ENCODE measurements at places on chromosomes 13 and 19. TPM values are rescaled to one million over a fixed set of nuclear protein-coding genes. Genes with fewer than 3 reads are reported as not detected.

Gene ELSPBP1
- not detected for polyA plus RNA-seq

Gene KLC3
- polyA plus RNA-seq = 0.16 TPM

Gene IGFL1
- polyA plus RNA-seq = not detected

Gene MEF2B
- polyA plus RNA-seq = 0.41 TPM

DNA sequence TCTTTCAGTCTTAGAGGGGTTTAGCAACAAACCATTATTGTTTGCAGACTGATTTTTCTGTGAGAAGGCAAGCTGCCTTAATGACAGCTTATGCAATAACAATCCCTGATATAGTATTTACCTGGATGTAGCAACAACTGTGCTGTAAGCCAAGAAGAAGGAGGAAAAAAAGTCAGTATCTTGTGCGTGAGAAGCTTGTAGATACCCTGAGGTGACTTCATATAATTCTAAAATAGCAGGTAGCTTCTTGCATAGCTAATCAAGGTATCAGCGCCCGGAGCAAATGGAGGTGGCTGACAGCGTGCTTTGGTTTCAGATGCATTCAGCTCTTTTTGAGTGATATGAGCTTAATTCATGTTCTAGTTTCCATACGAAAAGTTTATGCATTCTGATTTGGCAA, 309.8 kb downstream of the KLF5 start:
- DNase-seq = no peak

DNA sequence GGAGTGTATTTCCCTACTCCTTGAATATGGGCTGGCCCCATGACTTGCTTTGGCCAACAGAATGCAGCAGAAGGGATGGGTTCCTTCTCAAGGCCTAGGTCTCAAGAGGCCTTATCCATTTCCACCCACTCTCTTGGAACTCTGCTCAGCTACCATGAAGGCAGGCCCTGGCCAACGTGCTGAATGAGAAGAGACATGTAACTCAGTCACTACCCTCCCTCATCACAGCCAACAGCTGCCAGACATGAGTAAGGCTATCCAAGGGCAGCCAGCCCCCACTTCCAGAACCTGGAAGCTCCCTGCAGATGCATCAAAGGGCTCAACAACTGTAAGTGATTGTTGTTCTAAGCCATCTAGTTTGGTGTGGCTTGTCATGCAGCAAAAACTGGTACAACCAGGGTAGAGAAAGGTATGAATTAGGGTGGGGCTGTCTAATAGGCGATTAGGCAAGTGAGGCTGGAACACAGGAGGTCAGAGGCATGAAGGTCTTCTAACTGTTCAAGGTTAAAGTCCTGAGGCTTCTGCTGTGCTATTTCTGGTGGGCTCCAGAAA, 1.4 kb upstream of the RASL11A start:
- no peak for DNase-seq

DNA sequence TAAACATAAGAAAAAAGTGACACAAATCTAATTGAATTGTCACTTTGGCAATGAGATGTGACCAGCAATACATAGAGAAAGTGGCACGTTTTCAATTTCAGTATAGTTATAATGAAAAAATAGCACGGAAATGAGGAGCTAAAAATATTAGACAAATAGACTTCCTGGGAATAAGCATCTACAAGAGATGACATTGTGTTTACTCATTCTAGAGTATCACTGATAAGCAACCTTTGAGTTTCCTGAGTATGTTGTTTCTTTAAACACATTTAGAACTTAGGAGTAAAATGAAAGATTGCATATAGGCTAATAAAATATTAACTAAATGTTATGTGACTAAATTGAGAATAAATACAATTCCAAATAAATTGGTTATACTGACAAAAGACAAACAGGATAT, 207.1 kb upstream of the SLITRK6 start:
- no peak for DNase-seq

GRCh38 chr13:112234131-112234875, 141.9 kb upstream of the SPACA7 start:
- DNase-seq = no peak

DNA sequence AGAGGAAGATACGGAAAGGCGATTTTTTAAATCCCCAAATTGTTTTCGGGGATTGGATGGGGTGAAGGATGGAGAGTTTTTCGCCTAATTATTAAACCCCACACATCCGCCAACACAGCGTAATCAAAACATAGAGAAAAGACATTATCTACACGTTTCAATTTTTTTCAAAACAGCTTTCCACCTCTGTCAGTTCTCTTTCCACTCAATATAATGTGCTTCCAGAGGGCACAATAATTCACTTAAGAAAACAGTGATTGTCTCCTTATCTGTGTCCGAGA, 435 bp upstream of the OBI1 start:
- no peak for DNase-seq

DNA sequence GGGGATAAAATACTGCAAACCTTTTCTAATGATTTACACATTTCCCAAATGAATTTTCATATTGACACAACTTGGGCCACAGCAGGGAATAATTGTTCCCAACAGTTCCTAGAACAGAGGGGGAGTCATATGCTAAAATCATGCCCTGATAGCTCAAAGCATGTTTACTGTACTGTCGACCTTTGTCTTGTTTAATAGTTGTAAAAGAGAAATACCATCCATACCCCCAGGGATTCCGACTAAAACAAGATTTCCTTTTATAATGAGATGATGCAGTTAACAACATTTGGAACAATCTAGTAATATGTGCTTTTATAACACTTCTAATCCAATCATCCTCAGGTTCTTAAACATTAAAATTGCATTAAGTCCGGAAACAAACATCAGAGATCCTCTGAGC, 759.7 kb downstream of the OLFM4 start:
- DNase-seq = no peak

DNA sequence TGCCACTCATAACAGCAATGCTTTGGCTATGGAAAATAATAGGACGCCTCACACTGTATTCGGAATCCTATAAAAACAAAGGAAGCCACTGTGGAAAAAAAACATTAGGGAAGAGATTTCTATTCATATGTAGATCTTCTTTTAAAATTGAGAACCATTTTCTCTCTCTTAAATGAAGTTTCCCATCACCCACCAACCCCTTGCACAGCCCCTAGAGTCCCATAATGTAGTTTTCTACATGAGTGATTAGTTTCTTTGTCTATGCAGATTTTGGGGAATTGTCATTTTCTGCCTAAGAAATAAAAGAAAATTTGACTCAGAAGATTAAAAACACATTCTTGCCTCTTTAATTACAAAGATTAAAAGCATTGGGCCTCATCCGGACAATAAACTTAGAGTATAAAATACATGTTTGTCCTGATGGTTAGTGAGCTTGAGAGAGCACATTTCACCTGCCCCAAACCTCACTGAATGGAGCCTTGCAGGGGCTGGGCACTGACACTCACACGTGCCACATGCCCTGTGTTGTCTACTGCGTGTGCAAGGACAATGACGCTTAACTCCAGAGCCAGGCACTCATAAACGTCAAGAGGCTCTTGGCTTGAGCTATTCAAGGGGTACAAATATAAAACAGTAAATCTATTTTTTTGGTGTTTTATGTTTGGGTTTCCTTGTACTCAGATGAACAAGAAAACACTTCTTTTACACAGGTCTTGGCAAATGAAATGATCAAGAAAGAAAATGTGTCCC, 40.0 kb upstream of the KL start:
- DNase-seq = no peak

DNA sequence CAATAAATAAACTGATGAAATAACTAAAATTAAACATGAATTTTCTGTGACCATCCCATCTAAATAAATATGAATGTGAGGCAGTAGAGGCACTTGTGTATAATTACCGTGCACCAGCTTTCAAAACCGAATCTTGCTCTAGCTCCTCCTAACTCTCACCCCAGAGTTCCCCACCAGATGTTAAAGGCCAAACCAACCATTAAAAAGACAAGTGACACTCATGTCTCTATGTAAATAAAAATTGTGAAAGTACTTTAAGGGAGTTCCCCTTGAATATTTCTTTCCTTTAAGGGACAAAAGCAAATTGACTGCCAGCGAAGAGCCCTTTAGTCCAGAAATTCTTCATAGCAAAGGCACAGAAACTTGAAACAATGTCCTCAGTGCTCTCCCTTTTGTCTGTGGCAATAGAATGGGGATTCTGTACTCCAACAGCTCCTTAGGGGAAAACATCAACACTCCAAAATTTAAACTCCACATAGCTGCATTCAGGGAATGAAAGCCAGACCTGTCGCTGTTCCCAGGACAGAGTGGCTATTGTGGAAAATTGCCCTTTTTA, 101.7 kb upstream of the SOX21 start:
- DNase-seq = no peak
